ENCODE measurements at places on chromosomes 5 and 9. TPM values are rescaled to one million over a fixed set of nuclear protein-coding genes. Genes with fewer than 3 reads are reported as not detected.

- DNase-seq: peak; percentile 75
- peaks cover 18% of the 10 kb centered on the region for H3K4me1 ChIP-seq
- no peak overlapping the region for H3K4me3 ChIP-seq
- no peaks in the 10 kb centered on the region for H3K36me3 ChIP-seq
- H3K27ac ChIP-seq: peak overlapping the region; percentile 71
These were observed 126.7 kb downstream of the FOXD1 start for GRCh38 chr5:73321757-73322436.

DNA sequence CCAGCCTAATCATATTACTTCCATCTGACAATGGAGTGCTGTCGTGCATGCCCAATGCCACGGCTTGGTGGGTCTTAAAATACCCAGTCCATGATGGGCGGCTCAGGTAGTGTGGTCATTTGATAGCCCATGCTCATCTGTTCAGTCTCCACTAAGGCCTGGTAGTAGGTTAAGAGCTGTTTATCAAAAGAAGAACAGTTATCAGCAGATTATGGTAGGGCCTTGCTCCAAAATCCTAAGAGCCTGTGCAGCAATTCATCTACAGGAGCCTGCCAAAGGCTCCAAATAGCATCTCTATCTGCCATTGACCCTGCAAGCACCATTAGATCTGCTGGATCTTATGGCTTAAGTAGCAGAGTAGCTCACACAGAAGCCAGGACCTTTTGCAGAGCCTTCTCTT is 21.8 kb upstream of the NTRK2 start:
- H3K4me3 ChIP-seq: no peak overlapping the region
- no peak for DNase-seq
- no peaks in the 10 kb centered on the region for H3K27me3 ChIP-seq

DNA sequence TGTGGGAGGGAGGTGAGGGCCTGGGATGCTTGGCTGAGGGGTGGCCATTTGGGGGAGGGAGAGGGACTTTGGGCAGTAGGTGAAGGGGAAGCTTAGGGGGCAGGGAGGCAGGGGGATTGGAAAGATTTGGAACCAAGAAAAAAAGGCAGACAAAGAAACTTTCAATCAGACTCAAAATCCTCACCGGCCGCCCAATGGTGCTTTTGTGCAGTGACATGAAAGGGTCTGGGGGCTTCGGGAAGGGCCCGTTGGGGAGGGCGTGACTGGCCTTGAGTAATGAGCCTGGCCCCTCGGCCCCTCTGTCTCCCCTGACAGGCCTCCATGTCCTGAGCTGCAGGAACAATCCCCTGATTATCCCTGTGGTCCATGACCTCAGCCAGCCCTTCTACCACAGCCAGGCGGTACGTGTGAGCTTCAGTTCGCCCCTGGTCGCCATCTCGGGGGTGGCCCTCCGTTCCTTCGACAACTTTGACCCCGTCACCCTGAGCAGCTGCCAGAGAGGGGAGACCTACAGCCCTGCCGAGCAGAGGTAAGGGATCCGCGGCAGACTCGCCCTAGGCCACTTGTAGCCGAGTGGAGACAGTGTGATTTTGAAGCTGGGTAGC is 181.1 kb downstream of the PAPPA start:
- peaks cover 13% of the 10 kb centered on the region for H3K4me1 ChIP-seq
- no peak for DNase-seq
- H3K36me3 ChIP-seq: peaks cover 5% of the 10 kb centered on the region
- no peaks in the 10 kb centered on the region for H3K27me3 ChIP-seq
- no peak overlapping the region for H3K4me3 ChIP-seq
- no peak overlapping the region for H3K27ac ChIP-seq

Gene CCL27
- total RNA-seq: 0.49 TPM

- DNase-seq: peak; percentile 43
- H3K36me3 ChIP-seq: no peaks in the 10 kb centered on the region
- no peak overlapping the region for H3K27ac ChIP-seq
- H3K27me3 ChIP-seq: no peaks in the 10 kb centered on the region
These were observed 80.0 kb upstream of the TNC start for GRCh38 chr9:115198001-115198400.

GRCh38 chr9:120937127-120937526 is 10.5 kb upstream of the TRAF1 start:
- H3K27me3 ChIP-seq: no peaks in the 10 kb centered on the region
